Activated CD8-positive, alpha-beta T cell treated with anti-CD3 and anti-CD28 coated beads for 36 hours (primary cell): ENCODE measurements at places on chromosomes 7 and 10.

DNA sequence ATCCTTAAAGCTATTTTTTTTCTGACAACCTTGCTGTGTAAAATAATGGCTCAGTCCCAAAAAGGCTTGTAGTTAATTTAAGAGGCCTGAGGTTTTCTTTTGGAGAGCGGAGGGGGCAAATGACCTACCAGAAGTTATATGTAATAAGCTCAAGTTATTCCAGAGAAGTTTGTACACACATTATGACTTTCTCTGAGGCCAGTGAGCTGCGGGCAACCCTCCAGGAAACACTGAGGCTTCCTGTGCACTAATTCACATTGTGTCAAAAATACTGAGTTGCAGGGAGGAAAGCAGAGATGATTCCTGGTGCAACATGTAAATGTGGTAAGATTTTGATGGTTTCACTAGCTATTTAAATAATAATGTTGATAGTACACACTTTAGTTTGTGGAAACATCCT, 188.6 kb downstream of the DIP2C start:
- H3K27me3 ChIP-seq, result no peaks in the 10 kb centered on the region
- peaks cover 20% of the 10 kb centered on the region for H3K4me1 ChIP-seq
- no peaks in the 10 kb centered on the region for H3K36me3 ChIP-seq
- no peak overlapping the region for H3K4me3 ChIP-seq

DNA sequence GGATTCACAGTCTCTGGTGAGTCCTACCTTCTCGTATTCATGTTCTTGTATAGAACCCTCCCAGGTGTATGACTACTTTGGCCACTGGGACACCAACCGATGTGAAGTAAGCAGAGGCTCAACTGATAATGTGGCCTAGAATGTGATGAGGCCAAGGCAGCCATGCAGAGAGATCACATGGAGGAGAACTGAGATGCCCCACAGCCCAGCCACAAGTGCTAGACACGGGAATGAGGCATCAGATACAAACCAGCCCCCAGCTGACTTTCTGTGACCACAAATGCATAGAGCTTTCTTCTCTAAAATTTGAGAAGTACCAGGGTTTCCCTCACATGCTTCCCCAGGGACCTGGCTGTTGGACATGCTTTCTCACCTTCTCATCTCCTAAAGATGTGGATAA, 375.7 kb downstream of the CCSER2 start:
- no peaks in the 10 kb centered on the region for H3K27me3 ChIP-seq
- no peak overlapping the region for H3K4me3 ChIP-seq
- no peaks in the 10 kb centered on the region for H3K36me3 ChIP-seq
- no peak overlapping the region for H3K27ac ChIP-seq
- no peaks in the 10 kb centered on the region for H3K4me1 ChIP-seq
- no peak for DNase-seq

DNA sequence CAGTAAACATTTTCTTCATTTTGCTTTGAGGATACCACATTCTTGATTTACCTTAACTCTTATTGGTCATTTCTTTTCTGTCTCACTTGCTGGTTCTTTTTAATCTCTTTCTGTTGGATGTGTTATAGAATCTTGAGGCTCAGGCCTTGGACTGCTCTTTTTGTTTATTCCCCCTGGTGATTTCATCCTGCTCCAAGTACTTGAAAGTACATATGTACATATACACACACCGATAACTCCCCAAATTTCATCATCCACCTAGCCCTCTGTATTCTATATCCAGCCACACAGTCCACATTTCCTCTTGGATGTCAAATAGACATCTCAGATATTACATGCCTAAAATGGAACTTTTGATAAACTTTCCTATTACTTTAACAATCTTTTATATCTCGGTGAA, 7.5 kb downstream of the ZNF518A start:
- no peak overlapping the region for H3K27ac ChIP-seq
- H3K4me1 ChIP-seq, result peaks cover 19% of the 10 kb centered on the region
- peaks cover 51% of the 10 kb centered on the region for H3K36me3 ChIP-seq
- H3K27me3 ChIP-seq, result no peaks in the 10 kb centered on the region

DNA sequence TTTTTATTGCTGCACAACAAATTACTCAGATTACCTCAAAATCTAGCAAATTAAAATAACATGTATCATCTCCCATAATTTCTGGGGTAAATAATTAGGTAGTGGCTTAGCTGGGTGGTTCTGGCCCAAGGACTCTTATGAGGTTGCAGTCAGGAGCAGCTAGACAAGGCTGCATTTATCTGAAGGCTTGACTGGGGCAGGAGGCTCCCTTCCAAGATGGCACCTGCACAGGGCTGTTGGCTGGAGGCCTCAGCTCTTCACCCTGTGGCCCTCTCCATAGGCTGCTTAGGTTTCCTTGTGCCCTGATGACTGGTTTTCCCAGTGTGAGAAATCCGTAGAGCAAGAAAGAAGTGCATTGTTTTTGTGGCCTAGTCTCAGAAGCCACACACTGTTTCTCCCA, 34.7 kb upstream of the ELFN1 start:
- no peak overlapping the region for H3K4me3 ChIP-seq
- peaks cover 2% of the 10 kb centered on the region for H3K36me3 ChIP-seq
- no peak overlapping the region for H3K27ac ChIP-seq
- H3K4me1 ChIP-seq, result no peaks in the 10 kb centered on the region
- H3K27me3 ChIP-seq, result peaks cover 4% of the 10 kb centered on the region

DNA sequence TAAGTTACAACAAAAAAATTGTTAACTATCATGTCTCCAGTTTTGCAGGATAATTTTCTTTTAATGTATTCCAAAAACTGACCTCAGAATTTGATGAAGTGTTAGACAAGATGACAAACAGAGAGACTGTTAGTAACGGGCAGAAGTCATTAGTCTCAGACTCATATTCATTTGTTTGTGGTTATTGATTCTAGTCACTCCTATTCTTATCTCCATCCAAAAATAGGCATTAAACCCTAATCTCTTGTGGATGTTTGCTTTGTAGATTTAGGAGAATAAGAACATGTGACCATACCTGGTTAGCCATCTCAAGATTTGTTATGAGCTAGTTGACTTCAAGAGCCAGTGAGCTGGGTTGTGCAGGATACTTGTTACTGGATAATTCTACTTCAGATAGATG, 261.1 kb downstream of the AUTS2 start:
- no peak overlapping the region for H3K4me3 ChIP-seq
- no peak for DNase-seq
- peaks cover 6% of the 10 kb centered on the region for H3K27me3 ChIP-seq
- H3K27ac ChIP-seq, result no peak overlapping the region
- no peaks in the 10 kb centered on the region for H3K36me3 ChIP-seq

DNA sequence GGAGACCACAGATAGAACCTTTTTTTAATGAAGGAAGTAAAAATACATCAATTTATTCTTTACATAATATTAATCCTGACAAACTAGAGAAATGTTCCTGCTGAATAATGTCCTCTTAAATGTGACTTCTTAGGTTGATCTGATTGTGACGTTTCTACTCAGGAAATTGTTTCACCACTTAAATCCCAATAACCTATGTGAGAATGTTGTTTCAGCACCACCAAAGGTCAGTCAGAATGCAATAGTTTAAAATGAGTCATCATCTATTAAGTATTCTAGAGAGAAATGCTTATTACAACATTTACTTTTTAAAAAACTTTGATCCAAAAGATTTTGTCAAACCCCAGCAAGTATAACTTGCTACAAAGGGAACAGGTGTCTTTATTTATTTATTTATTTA, 155.4 kb upstream of the CACNA2D1 start:
- no peak for DNase-seq
- no peak overlapping the region for H3K4me3 ChIP-seq
- H3K27ac ChIP-seq, result no peak overlapping the region

GRCh38 chr7:130174237-130174959, 30.8 kb downstream of the TMEM209 start:
- no peaks in the 10 kb centered on the region for H3K4me1 ChIP-seq
- no peaks in the 10 kb centered on the region for H3K27me3 ChIP-seq
- DNase-seq, result no peak
- no peak overlapping the region for H3K27ac ChIP-seq
- H3K36me3 ChIP-seq, result peaks cover 43% of the 10 kb centered on the region

DNA sequence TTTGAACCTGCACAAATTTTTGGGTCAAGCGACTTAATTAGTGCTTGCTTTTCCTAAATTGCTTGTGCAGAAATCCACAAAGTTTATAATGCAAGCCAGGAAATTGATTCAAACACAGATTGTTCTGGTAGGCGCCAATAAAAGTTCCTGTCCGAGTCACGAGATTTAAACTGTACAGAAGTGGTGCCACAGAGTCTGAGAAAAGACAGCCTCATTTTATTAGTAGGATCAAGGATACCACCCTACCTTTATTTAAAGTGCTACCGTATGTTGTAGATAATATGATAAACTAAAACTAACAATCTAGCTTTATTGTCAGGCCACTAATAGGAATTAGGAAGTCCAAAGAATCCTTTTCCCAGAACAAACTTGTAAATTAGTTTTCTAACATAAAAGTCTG, 696.7 kb downstream of the TNS3 start:
- H3K4me3 ChIP-seq, result no peak overlapping the region
- H3K27me3 ChIP-seq, result no peaks in the 10 kb centered on the region
- no peaks in the 10 kb centered on the region for H3K4me1 ChIP-seq

DNA sequence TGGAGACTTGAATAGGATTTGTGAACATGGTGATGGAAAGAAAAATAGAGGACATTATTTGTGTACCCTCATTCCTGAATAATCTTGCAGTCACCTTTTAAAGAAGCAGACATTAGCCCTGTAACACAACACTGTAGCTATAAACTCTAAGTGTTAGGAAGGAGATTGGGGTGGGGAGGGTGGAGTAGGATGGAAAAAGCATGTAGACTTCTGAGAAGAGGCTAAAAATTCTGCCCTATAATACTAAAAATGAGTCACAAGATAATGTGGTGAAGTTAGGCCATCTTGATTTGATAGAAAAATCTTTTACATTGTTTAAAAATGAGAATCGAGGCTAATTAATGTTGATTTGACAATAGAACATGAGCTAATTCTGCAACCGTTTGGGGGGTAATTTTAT, 128.8 kb downstream of the LCOR start:
- H3K27ac ChIP-seq, result peak overlapping the region; percentile 78
- DNase-seq, result peak; percentile 28
- no peaks in the 10 kb centered on the region for H3K27me3 ChIP-seq
- H3K4me3 ChIP-seq, result no peak overlapping the region

DNA sequence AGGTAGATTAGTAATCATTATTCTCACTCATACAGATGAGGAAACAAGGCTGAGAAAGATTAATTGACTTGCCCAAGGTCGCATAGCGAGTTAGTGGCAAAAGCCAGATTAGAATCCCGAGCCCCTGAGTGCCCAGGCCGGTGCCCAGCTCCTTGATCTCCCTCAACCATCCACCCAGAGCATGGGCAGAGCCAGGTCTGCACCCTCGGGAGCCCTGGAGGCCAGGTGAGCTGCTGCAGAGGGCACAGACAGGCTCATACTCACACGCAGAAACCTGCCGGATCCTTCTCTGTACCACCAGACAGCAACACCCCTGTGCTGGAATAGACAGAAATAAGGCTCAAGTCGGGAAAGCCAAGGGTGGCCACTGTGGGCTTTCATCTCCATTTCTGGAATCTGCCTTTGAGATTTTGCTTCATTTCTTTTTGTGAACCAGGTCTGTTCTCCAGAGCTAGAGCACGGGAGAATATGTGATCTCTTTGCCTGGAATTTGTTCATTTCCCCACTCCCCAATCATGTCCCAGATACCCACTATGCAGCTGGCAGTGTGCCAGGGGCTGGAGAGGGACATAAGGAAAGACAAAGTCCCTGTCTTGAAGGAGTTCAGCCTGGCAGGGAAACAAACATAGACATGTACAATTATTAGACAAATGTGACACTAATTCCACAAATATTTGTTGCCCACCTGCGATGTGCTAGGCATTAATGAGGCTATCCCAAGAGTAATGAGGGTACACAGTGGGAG, 5.5 kb downstream of the AFAP1L2 start:
- peaks cover 64% of the 10 kb centered on the region for H3K27me3 ChIP-seq
- no peak overlapping the region for H3K27ac ChIP-seq
- DNase-seq, result no peak
- H3K36me3 ChIP-seq, result no peaks in the 10 kb centered on the region

DNA sequence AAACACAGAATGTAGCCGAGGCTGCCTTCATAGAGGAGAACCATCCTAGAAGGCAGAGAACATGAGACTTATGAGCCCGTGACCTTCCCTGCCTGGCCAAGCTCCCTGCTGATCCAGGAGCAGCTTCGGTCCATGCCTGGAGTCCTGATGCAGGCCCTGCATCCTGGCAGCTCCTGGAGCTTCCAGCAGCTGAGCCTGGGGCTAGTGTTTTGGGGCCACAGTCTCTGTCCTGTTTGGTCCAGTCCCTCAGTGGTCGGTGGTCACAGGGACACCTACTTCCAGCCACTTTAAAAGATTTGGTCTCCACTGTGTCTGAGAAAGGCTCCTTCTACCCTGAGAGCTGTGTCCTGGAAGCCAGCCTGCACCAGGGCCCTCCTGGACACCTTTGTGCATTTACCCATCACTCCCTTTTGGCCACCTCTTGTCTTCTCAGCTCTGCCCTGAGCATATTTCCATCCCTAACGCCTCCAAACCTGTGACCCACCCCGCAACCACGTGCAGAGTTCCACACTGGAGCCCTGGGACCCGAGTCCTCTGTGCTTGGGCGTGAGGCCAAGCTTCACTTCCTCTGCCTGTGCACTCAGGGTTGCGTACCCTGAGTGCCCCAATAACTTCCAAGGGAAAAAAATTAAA, 315.2 kb upstream of the ZNF32 start:
- no peak for DNase-seq
- no peak overlapping the region for H3K27ac ChIP-seq
- no peaks in the 10 kb centered on the region for H3K36me3 ChIP-seq
- H3K27me3 ChIP-seq, result peaks cover 11% of the 10 kb centered on the region

DNA sequence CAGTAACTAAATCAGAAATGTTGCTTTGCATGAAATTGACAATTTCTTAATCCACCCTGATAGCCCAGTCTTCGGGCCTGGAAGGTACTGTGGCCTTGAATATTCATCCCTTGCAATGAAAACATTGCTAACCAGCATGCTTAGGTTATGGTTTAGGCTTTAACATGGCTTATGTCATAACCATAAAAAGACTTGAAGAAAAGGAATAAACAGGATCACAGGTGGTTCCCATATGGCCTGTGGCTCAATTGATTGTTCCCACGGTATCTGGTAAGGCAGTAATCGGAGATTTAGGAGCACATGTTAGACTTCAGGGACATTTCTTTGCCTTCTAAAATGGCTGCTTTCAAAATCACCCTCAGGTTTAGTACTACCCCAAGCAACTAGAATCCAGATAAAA, 139.5 kb downstream of the ST7 start:
- H3K4me1 ChIP-seq, result peaks cover 7% of the 10 kb centered on the region
- H3K27me3 ChIP-seq, result no peaks in the 10 kb centered on the region
- no peak overlapping the region for H3K4me3 ChIP-seq
- DNase-seq, result no peak
- no peak overlapping the region for H3K27ac ChIP-seq

DNA sequence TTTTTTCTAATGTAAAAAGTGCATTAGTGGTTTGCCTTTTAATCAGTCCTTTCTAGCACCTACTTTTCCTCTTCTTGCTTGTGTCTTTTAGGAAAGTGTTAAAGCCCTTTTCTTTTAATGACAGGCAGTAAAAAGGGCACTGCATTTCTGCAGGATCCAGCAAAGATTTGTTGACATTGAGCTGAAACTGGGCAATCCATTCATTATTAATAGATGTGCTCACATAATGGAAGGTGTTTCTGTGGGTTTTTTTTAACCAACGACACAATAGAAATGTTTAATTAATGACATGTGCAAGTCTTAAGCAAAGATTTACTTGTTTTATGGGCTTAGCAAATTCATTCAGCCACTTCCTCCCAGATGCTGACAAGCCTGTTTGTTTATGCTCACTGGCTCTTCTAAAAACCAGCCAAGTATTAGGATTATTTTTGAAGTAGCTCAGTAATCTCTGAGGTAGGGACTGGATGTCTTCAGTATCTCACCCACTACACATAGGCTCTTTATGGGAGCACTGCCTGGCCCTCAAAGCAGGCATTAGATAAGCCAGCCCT, 1201.1 kb downstream of the SORCS1 start:
- no peak overlapping the region for H3K4me3 ChIP-seq
- H3K36me3 ChIP-seq, result no peaks in the 10 kb centered on the region
- H3K27ac ChIP-seq, result no peak overlapping the region
- H3K4me1 ChIP-seq, result no peaks in the 10 kb centered on the region
- H3K27me3 ChIP-seq, result no peaks in the 10 kb centered on the region
